ENCODE measurements at places on chromosomes 3 and 15. TPM values are rescaled to one million over a fixed set of nuclear protein-coding genes. Genes with fewer than 3 reads are reported as not detected.

Gene SNTN
- not detected for polyA plus RNA-seq

Gene RASL12
- 5.7 TPM for polyA plus RNA-seq

Gene CYP1A2
- polyA plus RNA-seq, result 0.13 TPM

Gene DCP1A
- polyA plus RNA-seq, result 28.3 TPM

Gene PLCL2
- polyA plus RNA-seq, result 15.0 TPM

Gene CISH
- polyA plus RNA-seq, result 30.5 TPM

Gene UBA7
- polyA plus RNA-seq, result 50.9 TPM

Gene BTLA
- polyA plus RNA-seq, result 0.72 TPM

Gene MNS1
- 34.8 TPM for polyA plus RNA-seq

Gene SH2D7
- 0.44 TPM for polyA plus RNA-seq

Gene VIPR1
- 1.4 TPM for polyA plus RNA-seq

Gene TMEM207
- polyA plus RNA-seq, result 25.9 TPM

Gene STAC
- polyA plus RNA-seq, result 11.8 TPM

Gene LMLN
- 14.9 TPM for polyA plus RNA-seq

Gene NEK10
- polyA plus RNA-seq, result 1.6 TPM

Gene GRIP2
- 1.2 TPM for polyA plus RNA-seq

Gene BMF
- 45.1 TPM for polyA plus RNA-seq

Gene TMC3
- polyA plus RNA-seq, result 0.08 TPM

Gene EPM2AIP1
- 51.0 TPM for polyA plus RNA-seq
